Lower leg skin (tissue), 4 donors: ENCODE measurements at places on chromosomes 11 and 22. TPM values are rescaled to one million over a fixed set of nuclear protein-coding genes. Genes with fewer than 3 reads are reported as not detected.

Gene XNDC1N
- 1.6 TPM for total RNA-seq

Gene OLFML1
- total RNA-seq: 3.1 TPM

Gene SLC22A12
- total RNA-seq: not detected

GRCh38 chr11:125170001-125170509, 5.5 kb downstream of the PKNOX2 start:
- DNase-seq: peak; percentile 70

- no peak for DNase-seq
Measured at GRCh38 chr11:33772300-33772699, 2.0 kb downstream of the FBXO3 start.
